Activated naive CD4-positive, alpha-beta T cell treated with anti-CD3 and anti-CD28 coated beads, Interleukin-2, amount 50 U/mL, for 16 hours (primary cell): ENCODE measurements at places on chromosomes 11 and 22.
A peak's percentile ranks its signal among the peaks of the same experiment; 100 is the strongest.

- DNase-seq: no peak
Observed at GRCh38 chr11:46387456-46387855, 4.1 kb downstream of the CHRM4 start.

- DNase-seq: no peak
Observed at GRCh38 chr22:43255299-43255698, 68.4 kb upstream of the TTLL12 start.

DNA sequence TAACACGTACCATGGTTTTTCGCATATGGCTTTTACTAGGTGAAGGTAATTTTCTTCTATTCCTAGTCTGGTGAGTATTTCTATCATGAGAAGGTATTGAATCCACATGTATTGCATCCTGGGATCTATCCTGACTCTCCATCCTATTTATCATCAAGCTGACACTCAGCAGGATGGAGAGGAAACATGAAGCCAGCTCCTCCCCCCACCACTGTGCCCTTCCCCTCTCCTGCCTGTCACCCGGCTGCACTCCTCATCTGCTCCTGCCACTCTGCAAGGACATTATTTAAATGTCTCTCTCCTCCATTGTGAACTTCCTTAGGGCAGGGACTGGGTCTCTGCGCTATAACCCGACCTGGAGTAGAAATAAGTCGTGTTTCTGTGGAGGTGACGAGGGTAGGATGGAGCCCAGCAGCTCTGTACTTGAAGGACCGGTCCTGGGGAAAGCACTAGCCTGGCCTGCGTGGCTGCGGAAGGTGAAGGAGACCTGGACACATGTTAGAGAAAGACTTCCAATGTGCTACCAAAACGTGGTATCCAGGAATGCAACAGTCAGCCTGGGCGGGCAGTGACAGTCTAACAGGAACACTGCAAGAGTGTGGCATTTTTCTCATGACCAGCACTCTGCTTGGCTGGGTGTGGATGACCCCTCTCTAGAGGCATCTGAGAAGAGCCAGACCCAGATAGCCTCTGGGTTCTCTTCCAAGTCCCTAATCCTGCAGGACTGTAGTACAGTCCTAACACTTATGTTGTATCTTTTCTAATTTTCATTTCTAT lies 111.2 kb downstream of the MICAL3 start:
- no peak for DNase-seq

- DNase-seq: no peak
Observed at GRCh38 chr11:132187814-132188213, 817.4 kb downstream of the NTM start.

DNA sequence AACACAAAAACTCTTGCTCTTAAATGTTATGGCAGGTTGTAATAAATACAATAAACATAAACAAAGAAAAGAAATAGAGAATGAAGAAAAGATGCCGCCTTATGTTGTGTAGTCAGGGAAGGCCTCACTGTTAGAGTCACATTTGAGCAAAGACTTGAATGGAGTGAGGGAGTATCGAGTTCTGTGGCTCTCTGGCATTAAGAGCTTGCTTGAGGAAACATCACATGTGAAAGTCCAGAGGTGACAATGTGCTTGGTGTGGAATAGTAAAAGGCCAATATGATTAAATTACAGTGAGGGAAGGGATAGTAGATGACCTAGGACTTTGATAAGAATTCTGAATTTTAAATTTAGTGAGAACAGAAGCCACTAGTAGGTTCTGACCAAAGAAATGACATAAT lies 139.4 kb downstream of the ATG16L2 start:
- no peak for DNase-seq

DNA sequence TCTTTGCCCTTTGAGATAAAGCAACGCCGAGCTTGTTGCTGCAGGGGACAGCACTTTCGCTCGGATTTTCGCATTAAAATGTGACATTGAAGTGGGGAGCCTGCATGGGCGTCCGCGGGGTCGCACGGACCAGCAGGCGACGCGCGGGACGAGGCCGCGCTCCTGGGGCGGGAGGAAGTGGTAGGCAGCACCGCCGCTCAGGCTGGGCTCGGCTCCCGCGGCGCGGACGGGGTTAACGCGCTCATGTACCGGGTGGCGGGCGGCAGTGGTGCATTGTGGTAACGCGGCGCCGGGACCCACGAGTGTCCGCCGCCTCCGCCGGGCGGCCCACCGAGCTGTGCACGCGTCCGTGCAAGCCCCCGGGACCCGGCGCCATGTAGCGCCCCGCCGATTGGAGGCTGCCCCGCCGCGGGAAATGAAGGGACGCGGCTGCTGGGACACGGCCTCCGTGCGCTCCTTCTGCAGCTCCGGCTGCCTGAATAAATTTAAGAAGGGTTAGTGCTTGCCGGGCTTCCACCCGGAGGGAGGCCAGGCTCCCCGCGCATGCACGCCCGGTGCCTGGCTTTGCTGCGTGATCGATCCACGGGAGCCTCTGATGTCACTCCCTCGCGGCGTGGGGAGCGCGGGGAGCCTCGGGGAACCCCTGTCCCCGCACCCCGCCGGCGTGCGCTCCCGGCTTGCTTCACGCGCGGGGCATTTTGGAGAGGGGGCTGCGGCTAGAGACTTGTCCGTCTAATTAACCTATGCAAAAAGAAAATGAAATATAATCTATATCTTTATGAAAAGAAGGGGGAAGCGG lies 127.7 kb downstream of the OSBP2 start:
- DNase-seq: peak; percentile 16

GRCh38 chr11:971731-972365 lies 46.2 kb downstream of the AP2A2 start:
- no peak for DNase-seq

GRCh38 chr11:55852141-55852540 lies 13.6 kb downstream of the OR5D16 start:
- no peak for DNase-seq

DNA sequence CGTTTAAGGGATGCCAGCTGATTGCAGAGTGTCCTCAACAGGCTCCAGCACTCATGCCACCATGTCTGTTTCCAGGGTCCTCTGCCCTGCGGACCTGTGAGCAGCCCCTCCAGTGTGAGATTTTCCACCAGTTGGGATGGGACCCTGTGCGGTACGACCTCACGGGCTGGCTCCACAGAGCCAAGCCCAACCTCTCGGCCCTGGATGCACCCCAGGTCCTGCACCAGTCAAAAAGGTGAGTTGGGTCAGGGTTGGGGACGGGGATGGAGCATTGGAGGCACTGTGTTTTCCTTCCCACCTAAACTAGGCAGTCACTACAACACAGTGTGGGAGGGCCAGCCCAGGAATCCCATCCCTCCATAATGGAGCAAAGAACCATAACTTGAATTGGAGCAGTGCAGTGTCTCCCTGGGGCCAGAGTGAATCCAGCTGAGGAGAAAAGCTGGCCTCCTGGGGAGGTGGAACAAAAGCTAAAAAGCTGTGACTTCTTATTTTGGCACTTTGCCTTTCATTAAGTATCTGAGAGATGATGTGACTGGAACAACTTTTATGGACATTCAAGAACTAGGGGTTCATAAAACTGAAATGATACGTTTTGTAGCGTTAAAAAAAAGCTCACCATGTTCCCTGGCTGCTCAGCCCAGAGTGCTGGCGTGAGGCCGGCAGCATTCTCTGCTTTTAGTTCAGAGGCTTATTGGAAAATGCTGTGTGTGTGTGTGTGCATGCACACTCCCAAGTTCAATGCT lies 101.8 kb downstream of the MYO18B start:
- DNase-seq: no peak
